Thyroid gland (tissue), 4 donors: ENCODE measurements at places on chromosomes 5 and 9. TPM values are rescaled to one million over a fixed set of nuclear protein-coding genes. Genes with fewer than 3 reads are reported as not detected.

IL9 gene
- not detected for total RNA-seq

EFNA5 gene
- 17.2 TPM for total RNA-seq

TMEM252 gene
- total RNA-seq: not detected

FGF10 gene
- 35.6 TPM for total RNA-seq

ZBED3 gene
- 31.4 TPM for total RNA-seq

PLPP7 gene
- 2.8 TPM for total RNA-seq

LRSAM1 gene
- 16.3 TPM for total RNA-seq

SLC1A3 gene
- 9.3 TPM for total RNA-seq

GPX3 gene
- total RNA-seq: 4,557 TPM

SPZ1 gene
- not detected for total RNA-seq

- DNase-seq: no peak
These were observed 67.5 kb downstream of the CWC27 start for GRCh38 chr5:64836190-64836755.

DNA sequence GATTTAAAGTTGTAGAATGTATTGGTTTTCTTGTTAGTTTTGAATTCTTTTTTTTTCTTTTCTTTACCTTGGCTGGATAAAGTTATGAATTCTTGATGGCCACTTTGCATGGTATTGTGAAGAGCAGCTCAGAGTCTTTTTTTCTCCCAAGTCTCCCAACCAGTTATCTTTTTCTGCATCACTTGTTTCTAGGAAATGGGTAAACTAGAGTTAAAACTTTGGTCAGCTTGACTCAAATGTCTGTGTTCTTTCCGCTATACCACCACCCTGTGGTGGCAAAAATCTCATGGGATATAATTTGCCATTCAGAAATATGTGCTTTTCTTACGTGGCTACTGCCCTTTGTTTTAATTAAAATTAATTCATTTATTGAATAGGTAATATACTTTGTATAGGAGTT, 113.2 kb downstream of the UNC13B start:
- no peak for DNase-seq

DNA sequence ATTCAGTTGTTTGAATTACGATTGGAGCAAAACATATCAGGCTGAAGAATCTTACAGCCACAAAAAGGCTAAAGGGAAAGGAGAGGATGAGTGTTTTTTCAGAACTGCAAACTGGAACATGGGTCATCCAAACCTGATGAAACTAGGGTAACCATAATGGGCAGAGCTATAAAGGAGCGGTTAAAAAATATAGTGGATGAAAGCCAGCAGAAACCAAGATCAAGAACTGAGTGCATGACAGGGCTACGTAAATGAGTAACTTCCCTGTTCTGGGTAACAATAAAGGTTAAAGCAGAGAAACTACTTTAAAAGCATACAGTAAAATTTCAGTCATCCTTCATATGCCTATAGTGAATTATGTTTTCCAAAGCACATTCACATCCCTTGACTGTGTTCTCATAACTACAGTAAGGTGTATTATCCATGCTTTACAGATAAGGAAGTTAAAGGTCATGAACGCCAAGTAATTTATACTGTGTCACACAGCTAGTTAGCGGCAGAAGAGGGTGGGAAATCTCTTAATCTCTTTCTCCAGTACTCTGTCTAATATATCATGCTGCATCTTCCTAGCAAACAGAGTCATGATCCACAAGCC, 48.5 kb upstream of the GHR start:
- no peak for DNase-seq

DNA sequence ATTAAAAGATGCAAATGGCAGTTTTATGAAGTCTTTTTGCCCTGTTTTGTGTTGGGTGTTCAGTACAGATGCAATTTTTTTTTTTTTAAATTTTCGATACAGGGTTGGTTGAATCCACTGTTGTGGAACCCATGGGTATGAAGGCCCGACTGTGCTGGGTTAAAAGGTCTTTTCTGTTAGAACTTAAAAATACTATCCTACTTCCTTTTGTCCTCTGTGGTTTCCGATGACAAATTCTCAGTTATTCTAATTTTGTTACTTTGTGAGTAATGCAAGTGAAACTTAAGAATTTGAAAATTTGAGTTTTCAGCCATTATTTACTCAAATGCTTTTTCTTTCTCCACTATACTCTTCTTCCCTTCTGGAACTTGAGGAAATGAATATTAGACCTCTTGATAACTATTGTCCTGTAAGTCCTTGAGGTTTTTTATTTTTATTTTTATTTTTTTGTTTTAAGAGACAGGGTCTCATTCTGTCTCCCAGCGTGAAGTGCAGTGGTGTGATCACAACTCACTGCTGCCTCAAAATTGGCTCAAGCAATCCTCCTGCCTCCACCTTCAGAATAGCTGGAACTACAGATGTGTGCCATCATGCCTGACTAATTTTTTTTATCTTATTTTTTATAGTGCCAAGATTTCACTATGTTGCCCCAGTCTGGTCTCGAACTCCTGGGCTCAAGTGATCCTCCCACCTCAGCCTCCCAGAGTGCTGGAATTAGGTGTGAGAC, 67.5 kb downstream of the ZCCHC7 start:
- no peak for DNase-seq

DNA sequence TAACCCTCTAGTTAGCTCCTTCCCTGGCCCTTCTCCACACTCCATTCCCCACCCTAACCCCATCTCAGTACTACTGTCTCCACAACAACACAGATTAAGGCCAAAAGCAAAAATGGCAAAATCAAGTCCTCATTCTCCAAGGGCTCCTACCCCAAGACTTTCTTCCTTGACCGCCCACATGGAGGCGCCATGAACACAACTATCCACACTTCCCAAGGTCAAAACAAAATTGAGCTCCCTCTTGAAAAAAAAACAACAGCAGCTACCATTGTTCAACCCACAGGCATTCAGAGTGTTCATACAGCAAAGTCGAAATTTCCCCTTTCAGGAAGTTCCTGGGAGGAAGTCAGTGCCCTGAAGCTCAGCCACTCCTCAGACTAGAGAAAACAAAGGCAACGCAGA, 54.4 kb downstream of the GNAQ start:
- DNase-seq: peak; percentile 38

GRCh38 chr5:107428303-107428813, 242.4 kb downstream of the EFNA5 start:
- no peak for DNase-seq

- DNase-seq: peak; percentile 54
These were observed 36.1 kb upstream of the SLC2A8 start for GRCh38 chr9:127360829-127361228.

- DNase-seq: no peak
These were observed 154.4 kb downstream of the MAN2A1 start for GRCh38 chr5:109844148-109844547.

- no peak for DNase-seq
These were observed 143.7 kb upstream of the PCA3 start for GRCh38 chr9:76620581-76620980.

DNA sequence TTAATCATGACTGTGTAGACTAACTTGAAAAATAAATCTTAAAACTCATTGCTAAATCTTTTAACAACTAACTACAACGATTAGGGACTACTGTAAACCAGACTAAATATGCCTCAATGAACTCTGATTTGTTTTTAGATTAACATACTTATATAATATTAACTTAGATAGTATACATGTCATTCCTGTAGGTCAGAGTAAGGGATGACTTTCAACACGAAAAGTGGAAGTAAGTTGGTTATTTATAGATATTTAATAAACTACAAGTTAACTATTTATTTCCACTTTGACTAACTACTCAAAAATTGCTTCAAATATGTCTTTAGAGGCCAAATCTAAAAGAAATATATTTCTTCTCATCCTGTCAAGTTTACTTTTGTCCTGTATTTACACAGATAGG, 795.6 kb downstream of the PTPRD start:
- no peak for DNase-seq

GRCh38 chr5:149618581-149619248, 37.4 kb downstream of the ARHGEF37 start:
- peak; percentile 30 for DNase-seq

- no peak for DNase-seq
These were observed 36.9 kb downstream of the LMX1B start for GRCh38 chr9:126650404-126651341.

- peak; percentile 64 for DNase-seq
These were observed 58.2 kb downstream of the IPPK start for GRCh38 chr9:92611621-92612285.

- no peak for DNase-seq
These were observed 77.0 kb downstream of the OXCT1 start for GRCh38 chr5:41793141-41793770.
